ENCODE measurements at places on chromosomes 7 and 10.
A peak's percentile ranks its signal among the peaks of the same experiment; 100 is the strongest.

DNA sequence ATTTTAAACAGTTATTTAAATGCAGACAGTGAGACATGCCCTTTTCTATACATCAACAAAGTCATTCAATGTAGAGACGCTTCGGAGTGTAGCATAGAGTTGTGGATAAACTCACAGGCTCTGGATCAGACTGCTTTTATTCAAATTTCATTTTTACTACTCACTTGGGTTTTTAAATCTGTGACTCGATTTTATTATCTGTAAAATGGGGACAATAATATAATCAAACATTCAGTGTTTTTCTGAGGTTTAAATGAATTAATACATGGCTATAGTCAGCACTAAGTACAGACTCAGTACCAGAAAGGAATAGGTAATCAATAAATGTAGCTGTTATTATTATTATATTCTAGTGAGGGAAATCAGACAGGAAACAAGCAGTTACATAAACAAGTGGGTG is 43.4 kb downstream of the THSD7A start:
- DNase-seq, result no peak

DNA sequence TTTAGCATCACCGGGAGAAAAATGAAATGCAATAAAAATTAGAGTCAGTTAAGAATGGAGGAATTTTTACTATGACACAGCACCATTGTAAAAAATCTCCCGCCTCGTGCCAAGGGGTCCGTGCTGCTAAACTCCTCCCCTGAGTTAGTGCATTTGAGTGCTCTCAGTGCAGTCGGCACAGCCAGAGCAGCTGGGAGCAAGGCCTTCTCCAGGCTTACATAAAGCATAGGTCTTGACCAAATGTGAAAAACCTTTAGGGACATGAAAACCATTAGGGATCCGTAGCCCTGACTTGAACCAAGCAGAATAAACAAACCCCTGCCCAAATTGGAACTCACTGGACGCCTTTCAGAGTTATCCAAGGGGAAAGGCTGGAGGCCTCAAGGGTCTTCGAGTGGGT is 152.6 kb downstream of the PLCE1 start:
- no peak for DNase-seq

DNA sequence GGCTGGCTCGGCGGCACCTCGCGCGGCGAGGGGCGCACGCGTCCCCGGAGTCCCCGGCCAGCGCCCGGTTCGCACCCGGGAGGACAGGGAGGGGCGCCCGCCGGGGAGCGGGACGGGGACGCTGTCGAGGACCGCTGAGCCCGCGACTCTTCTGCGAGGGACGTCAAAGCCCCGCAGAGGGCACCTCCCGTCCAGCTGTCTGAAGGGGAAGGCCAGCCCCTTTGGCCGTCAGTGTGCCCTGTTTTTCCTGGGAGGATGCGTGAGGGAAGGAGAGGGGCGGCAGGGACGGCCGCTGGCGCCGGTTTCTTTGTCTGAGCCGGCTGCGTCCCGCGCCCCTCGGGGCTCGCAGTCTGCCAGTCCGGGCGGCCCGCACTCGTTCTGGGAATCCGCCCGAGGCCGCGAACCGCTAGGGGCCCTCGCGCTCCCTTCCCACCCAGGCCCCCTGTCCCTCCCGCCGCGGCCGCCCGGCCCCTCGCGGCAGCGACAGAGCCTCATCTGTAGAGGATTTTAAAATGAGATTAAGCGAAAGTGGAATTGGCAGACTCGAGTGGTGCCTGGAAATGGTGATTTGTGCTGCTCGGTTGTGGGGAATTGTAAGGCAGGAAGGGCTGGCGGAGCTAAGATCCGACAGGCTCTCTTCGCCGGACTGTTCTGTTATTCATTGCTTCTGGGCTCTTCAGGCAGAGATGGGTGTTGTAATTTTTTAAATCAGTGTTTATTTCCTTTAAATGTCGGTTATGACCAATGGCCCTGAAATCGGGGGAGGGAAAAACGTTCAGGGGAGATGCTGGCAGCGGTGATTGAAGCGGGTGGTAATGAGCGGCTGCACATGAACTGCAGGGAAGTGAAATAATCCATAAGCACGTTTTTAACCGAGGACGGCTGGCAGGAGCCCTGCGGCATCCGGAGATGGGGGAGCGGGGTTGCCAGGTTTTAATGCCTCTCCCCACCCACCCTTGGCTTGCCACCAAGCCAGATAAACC is 618 bp upstream of the RELN start:
- peak; percentile 32 for DNase-seq

DNA sequence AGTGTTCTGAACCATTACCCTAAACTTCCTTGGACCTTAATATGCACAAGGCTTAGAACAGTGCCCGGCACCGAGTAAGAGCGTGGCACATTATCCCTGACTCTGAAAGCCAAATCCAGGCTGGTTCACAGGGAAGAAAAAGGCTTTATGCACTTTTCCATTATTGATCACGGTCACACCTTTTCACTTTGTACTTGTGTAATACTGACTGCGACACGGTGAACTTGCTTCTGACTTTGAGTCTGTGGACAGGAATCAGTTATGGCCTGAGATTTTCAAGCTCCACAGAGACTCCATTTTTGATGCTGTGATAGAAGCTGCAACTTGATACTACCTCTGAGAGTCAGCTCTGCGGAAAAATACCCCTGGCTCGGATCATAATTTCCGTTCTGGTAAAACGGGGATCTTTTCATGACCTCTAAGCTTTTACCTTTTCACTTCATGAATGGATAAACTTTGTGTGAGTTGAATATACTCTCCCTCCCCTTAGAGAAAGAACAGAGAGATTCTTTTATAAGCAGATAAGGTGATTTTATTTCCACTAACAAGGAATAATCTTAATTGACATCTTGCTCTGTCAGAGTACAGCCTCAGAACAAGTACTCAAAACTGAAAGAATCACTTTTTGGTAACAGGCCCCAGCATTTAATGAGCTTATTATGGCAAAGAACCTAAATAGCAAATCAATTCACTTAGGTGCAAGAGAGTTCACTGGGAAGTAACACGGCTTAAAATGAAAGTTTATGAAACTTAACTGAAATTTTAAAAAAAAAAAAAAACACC is 88.8 kb downstream of the ELMO1 start:
- DNase-seq, result no peak

DNA sequence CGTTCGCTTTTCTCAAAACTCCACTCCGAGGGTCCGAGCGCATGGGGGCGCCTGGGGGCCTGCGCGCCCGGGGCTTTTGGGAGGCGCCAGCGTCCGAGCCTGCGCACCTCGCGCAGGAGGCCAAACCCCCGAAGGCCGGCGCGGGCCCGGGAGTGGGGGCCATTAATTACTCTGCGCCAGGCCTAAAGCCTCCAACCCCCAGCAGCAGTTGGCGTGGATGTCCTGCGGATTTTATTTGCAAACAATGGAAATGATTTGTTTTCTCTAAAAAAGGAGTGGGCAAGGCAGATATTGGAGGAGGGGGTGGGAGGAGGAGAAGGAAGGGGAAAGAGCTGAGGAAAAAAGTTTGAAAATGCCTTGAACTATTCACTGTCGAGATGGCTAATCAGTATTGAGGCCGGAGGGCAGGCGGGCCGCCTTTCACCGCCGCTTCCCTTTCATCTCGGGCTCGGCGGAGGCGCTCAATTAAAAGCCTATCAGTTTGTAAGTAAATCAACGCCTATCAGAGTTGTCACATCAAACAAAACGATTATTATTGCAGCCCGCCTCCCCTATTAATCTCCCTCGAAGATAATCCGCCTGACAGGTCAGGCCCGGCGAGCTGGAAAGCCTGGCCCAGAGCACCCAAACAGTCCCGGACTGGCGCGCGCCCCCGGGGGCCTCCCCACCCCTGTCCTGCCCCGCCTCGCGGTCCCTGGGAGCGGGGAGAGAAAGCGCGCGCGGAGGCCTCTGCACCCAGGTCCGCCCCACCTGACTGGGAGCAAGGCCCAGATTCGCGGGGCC is 3.4 kb upstream of the ZNF503 start:
- DNase-seq, result peak; percentile 32

- no peak for DNase-seq
Measured at GRCh38 chr10:131091682-131092081, 219.8 kb downstream of the TCERG1L start.

DNA sequence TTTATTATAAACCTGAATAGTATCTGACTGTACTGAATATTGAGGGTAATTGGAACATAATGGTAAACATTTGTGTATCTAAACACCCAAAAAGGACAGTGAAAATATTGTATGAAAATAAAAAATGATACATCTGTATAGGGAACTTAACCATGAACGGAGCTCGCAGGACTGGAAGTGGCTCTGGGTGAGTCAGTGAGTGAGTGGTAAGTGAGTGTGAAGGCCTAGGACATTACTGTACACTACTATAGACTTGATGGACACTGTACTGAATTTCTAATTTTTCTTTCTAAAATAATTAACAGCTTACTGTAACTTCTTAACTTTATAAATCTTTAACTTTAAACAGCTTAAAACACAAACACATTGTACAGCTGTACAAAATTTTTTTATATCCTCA is 454.5 kb upstream of the FZD8 start:
- no peak for DNase-seq

DNA sequence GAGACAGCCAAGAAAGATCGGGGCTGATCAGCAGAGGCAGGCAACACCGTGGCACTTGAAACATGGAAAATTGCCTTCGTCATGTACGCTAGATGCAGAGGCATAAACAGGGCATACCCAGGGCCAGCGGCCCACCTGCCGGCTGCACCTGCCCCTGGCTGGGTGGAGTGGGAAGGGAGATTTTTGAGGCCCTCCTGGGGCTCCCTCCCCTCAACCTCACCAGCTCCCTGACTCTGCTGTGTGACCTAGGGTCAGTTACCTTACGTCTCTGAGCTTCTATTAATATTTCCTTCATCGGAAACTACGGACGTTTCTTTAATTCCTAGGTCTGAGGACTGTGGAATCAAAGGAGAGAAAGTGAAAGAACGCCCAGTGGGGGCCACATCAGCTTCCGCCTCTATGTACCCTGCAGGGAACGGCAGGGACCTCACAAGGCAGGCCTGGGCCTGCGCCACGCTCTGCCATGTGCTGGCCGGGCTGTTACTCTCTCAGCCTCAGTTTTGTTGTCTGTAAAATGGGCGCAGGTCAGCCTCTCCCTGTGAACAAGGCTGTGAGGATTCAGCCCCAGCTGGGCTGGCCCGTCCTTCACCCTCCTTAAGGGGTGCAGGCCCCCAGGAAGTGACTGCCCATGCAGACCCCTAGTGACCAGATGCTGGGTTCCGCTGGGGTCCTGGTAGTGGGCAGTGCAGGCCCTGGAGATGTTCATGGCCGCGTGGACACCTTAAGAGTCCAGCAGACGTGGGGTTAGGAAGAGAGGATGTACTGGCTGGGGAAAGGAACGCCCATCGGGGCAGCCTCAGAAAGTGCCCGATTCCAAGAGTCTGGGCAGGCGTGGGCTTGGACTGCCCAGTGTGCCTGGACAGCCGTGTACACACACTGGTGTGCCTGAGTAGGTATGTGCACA is 22.7 kb downstream of the ELFN1 start:
- no peak for DNase-seq

DNA sequence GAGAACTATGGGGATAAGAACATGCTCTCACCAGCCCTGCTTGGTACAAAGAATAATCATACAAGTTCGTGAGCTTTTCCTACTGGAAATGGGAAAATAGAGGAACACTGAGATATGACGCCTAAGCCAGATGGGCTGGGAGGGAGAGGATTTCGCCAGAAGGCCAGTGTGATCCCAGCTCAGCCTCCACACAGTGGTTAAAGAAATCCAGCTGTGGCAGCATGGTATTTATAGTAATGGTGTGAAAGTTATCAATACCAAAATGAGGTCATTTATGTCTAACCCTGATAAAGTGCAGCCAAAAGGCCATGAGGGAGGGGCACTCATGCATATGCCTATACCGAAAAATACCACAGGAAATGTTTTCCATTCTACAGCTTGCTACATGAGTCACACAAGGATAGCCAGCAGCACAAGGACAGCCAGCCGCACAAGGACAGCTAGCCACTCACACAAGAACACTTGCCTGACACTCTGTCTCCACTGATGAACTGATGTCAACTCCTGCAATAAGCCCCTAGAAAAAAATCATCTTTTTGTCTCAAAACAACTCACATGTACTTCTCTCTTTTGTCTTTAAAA is 49.4 kb downstream of the FRMPD2 start:
- DNase-seq, result no peak

DNA sequence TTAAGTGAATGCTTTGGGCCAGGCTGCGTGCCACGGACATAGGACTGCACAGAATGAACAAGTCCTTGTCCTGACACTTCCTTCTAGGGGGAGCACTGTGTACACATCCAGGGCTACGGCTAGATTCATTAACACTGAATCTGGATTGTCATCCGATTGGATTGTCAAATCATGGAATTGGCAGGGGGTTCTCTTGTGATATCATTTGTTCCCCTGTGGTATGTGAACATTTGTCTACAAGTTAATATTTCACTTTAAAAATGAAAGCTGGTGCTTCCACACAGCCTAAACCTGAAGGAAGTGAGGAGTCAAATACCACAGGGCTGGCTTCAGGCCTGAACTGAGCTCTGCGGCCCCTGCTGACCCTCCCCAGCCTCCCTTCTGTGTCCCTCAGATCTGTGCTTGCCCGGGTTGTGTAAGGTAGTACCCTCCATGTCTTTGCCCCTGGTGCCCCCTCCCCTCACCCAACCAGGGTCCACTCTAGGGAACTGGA is 75.6 kb downstream of the SNX10 start:
- DNase-seq, result no peak

DNA sequence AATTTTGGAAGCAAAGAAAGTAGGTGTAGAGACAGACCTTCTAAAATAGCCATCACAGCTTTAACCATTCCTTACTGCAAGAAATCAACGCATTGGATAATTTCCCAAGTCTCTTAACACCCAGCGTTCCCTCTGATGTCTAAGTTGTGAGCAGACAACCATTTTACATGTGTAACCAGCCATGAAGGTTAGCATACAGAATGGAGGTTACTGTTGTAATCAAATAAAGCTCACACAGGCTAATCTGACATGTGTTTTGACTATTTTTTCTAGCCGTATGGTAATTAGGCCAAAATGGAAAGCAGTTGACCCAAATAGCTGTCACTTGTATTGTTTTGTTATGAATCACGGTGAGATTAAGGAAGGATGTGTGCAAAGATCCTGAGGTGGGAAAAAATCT is 336.4 kb downstream of the RNLS start:
- DNase-seq, result no peak

All from right hindlimb (tissue), 1 donor.